ENCODE measurements at places on chromosomes 1 and 21.

DNA sequence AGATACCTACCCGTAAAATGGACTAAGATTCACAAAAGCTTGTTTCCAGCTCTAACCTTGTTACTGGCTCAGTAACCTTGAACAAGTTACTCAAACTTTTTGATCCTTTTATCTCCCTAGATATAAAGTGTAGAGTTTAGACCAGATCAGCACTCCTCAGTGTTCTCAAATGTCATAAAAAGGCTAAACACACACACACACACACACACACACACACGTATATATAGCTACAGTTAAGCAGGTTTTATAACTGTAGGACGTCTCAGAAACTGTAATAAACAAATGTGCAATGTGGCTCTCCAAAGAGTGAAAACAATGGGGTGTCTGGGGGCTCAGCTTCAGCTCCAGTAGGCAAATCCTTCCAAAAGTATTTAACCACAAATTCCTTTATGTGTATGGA lies 34.0 kb downstream of the KCNJ15 start:
- DNase-seq = no peak

GRCh38 chr1:244077473-244078220 lies 26.6 kb downstream of the ZBTB18 start:
- no peak for DNase-seq

DNA sequence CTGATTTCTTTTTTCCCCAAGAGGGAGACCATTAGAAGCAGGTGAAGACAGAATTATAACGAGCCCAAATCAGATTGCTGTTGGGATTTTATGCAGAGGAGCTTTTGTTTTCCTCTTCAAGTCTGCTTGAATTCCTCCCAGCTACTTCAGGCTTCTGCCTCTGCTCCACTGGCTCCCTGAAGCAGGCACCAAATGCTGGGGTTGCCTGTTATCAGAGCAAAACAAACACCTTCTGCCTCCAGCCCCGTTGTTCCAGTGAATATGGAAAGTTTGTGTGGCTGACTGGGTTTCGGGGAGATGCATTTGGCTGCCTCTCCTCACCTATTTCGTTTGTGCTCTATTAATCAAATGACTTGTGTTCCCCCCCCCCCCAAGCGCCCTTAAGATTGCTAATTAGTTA lies 209.2 kb downstream of the URB2 start:
- DNase-seq = no peak

DNA sequence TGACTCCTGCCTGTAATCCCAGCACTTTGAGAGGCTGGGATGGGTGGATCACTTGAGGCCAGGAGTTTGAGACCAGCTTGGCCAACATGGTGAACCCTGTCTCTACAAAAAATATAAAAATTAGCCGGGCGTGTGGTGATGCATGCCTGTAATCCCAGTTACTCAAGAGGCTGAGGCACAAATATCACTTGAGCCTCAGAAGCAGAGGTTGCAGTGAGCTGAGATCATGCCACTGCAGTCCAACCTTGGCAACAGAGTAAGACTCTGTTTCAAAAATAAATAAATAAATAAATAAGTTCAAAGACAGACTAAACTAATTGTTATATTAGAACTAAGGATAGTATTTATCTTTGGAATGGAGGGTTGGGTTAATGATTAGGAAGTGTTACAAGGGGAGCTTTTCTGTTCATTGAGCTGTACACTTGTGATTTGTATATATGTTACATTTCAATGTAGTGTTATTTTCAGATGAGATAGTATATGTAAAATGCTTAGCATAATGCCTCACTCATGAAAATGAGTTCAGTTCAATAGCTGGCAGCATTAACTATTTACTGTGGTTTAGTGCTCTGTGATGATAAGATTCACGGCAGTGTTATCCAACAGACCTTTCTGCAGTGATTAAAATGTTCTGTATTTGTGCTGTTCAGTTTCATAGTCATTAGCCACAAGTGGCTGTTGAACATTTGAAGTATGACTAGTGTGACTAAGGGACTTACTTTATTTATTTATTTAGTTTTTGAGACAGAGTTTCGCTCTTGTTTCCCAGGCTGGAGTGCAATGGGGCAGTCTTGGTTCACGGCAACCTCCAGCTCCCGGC lies 47.7 kb downstream of the OSBPL9 start:
- DNase-seq = no peak

DNA sequence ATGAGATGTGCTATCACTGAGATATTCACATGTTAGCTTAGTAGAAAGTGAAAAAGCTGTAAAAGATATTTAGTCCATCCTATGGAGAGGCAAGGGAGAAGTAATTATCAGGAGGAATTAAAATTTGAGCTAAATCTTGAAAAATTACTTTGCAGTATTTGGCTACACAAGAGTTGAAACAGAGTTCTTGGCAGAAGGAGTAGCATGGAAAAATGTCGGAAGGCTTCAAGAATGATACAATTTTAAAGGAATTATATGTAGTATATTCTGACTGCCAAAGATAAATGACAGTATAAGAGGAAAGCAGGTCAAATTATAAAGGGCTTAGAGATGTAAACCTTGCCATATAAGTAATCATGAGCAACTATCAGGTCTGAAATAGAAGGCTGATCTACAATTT lies 518.9 kb downstream of the BRINP3 start:
- no peak for DNase-seq

GRCh38 chr21:41750051-41750450 lies 16.8 kb downstream of the RIPK4 start:
- DNase-seq = no peak

DNA sequence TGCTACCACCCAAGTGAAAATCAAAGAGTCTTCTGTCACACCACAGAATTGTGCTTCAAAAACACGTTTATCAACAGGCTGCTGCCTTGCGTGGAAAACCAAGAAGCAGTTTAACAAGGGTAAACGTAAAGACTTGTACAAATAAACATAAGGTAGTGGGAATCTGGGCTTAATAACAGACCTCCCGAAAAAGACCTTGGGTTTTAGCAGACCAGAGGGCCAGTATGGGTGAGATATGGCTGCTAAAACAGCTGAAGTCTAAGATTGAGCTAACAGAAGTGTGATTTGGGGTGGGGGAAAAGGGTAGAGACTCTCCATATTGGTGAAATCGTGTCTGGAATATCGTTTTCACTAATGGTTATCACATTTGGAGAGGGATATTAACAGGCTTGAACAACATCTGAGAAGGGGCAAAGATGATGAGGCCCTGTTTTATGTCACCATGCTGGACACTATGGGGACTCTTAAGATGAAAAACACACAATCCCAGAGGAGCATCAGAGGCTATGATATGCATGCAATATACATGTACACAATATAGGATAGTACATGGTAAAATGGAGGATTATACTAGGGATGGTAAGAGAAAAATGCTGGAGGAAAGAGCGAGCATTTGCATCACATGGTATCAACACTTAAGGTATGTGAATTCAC lies 1.4 kb downstream of the MOV10 start:
- no peak for DNase-seq

GRCh38 chr21:44301961-44302406 lies 2.1 kb downstream of the PFKL start:
- DNase-seq = no peak

- DNase-seq = no peak
Observed at GRCh38 chr1:38534473-38534823, 325.1 kb downstream of the RRAGC start.

DNA sequence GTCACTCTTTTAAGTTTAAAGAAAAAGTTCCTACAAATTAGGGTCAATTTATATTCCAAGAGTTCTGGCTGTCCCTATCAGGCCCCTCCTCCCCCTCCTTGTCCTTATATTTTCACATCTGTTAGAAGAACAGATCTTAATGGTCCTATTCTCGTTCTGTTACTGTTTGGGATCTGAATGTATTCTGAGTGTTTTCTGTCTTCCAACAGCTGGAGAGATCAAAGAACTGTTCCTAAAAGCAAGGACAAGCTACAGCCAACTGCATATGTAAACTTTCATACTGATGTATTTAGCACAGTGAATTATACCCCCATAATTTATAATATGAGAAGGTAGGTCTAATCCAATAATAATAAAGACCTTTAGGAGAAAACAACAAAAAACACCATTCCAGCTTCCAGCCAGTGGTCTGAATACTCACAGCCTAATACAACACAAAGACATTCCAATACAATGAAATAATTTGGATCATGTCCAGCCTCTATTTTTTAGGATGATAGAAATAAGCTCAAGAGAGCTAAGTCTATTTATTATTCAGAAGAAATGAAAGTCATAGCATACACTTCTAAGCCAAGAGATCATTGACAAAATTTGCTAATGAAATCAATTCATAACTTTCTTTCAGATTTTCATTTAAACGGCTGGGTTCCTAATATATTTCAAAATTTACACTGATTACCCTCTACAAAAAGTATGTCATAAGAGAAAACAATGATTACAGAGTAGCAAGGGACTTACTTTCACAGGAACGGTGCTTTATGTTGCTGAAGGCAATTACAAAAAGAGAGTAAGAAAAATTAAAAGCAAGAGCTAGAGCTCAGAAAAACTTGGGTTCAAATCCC lies 25.3 kb downstream of the WLS start:
- DNase-seq = no peak

DNA sequence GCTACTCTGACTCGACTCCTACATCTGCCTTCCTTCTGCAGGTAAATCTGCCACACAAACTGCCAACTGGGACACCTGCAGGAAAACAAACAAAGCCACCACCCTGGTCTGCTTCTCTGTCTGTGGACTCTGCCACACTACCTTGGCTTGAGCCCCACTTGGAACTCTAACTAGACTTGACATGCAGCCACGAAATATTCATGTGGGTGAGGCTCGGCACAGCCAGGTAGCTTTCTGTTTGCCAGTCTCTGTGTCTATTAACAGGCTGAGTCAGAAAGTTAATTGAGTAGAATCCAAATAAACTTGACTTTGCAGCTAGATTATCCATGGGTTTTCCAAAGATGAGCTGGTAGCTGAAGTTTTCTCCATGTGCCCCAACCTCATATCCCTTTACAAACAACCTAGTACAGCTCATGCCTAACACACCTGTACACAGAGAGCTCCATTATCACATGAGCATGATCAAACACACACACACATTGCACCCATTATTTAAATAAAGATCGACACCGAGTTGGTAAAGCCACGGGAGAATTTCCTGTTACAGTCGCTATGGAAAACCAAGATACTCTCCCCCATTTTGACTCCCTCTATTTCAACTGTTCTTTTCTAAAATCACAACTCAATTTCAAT lies 808 bp downstream of the C1orf116 start:
- DNase-seq = no peak

DNA sequence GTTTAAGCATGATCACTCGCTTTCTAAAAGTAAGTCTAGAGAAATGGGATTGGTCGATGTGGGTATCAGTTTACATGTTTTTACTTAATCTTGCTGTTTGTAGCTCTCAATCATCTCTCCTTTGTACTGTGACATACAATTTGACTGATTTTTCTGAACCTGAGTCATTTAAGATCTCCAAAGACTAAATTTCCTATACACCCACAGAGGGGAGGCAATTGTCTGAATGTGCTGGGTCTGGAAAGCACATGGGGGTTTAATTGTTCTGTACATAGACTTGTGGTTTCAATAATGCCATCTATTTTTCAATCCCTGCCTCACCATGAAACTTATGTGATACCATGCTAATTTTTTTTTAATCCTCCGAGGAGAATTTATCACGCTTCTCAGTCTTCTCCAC lies 65.8 kb downstream of the USP25 start:
- DNase-seq = peak; percentile 1

DNA sequence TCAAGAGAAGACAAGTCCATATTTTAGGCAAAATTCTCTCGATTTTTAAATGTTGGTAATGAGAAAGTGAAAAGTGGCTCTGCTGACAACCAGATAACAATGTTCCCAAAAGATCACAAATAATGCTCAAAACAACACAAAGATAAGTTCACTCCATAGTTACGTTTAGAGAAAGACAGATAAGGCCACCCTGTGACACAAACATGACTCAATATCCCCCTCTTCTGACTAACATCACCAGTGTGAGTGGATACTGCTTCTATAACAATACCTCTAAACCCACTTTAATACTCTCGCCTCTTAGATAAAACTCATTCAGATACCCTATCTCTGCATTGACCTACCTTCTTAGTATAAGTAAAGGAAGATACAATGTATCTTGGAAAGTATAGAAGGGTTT lies 51.2 kb upstream of the RGS7 start:
- DNase-seq = no peak

DNA sequence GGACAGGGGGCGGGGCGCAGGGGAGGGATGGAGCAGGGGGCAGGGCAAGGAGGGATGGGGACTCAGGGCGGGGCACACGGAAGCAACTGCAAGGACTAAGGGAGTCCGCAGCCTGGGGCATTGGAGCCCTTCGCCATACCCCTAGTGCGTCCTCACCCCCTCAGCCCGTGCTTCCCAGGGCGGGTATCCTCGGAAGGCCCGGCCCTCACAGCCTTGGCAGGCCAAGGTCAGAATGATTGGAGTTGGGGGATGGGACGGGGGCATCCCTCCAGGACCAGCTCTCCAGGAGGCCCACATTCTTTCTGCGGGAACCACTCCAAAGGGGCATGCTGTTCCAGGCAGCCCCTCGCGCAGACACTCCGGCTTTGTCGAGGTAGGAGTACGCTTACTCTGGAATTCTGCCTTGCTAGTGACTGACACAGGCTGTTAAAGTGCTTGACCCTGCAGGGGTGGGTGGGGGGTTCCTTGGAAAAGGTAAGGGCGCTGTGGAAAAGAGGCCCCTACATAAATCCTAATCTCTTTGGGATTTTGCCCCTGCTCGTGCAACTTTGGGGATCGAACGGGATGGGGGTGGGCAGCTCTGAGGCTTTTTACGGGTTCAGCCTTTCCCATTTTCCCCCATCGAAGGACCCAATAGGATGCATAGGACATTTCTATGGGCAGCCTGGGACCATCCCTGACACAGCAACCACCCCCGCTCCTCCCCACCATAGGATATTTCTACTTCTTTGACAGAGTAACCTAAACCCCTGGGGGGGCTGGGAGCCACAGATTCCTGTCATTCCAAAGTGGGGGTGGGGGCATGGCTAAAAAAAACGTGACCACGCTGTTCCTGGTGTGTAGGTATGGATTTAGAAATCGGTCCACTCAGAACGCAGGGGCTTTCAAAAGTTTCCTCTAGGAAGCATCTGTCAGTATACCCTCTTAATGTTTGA lies 738 bp upstream of the TRIM11 start:
- DNase-seq = no peak

GRCh38 chr1:214439352-214440119 lies 111.9 kb downstream of the PTPN14 start:
- DNase-seq = peak; percentile 94

DNA sequence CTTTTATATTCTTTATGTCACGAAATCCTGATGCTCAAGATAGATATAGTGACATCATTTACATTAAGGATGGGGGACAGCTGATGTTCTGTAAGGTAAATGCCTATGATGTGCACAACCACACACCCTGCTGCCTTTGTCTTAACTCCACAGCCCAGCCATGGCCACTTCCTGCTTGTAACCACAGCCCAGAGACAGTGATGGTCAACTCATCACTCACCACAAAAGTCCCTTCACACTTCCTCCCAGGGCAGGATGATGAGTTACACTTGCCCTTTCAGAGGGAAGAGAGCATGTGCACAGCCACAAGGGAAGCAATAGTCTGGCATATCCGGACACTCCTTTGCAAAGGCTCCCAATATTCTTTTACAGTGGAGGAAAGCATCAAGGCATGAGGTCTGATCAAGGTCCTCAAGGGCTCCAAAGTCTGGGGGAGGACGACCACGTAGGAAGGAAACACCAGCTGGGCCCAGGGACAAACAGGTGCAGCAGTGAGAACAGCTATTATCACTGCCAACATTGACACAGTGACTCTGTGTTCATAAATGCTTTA lies 53.8 kb downstream of the PLPP3 start:
- DNase-seq = peak; percentile 8

All from activated CD4-positive, alpha-beta T cell treated with anti-CD3 and anti-CD28 coated beads, Interleukin-10, Interleukin-2, amounts not matched to agents 100 ng/mL and 50 ng/mL, durations not matched to agents 16 hours and 8 hours (primary cell).